ENCODE measurements at places on chromosomes 6 and 20.
A peak's percentile ranks its signal among the peaks of the same experiment; 100 is the strongest.

DNA sequence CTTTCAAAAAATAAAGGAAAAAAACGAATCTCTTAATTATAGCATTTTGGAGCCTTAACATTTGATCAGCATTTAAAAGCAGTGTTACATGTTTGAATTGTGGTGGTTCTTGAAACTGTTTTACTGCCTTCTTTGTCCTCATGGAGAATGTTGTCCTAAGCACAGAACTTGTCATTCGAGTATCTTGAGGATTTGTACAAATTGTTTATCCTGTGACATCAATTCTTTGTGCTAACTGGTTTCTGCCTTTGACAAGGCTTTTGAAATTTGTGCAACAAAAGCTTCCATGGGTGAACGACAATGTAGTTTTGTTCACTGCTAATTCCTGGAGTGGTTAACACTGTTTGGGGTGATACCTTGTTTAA, 130.8 kb downstream of the SCAF8 start:
- no peak for DNase-seq

DNA sequence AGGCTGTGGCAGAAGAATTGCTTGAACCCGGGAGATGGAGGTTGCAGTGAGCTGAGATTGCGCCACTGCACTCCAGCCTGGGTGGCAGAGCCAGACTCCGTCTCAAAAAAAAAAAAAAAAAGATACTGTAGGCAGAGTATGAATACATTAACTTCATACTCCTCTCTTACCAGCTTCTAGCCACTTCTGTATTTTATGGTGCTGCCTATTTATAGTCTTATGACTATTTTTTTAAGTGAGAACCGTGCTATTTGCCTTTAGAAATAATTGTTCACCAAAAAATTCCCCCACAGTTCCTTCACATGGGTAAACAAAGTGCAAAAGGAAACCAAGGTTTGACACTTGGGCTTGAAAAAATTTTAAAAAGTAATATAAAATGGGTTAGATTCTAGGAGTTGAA, 1.5 kb upstream of the SNRNP48 start:
- no peak for DNase-seq

- DNase-seq: no peak
These were observed 26.2 kb upstream of the HDAC2 start for GRCh38 chr6:113997116-113997515.

- no peak for DNase-seq
These were observed 77.9 kb downstream of the RFX6 start for GRCh38 chr6:116954938-116955337.

GRCh38 chr20:47770935-47771334, 14.3 kb downstream of the SULF2 start:
- no peak for DNase-seq

- no peak for DNase-seq
These were observed 9.0 kb upstream of the PRDM1 start for GRCh38 chr6:106077170-106077569.

DNA sequence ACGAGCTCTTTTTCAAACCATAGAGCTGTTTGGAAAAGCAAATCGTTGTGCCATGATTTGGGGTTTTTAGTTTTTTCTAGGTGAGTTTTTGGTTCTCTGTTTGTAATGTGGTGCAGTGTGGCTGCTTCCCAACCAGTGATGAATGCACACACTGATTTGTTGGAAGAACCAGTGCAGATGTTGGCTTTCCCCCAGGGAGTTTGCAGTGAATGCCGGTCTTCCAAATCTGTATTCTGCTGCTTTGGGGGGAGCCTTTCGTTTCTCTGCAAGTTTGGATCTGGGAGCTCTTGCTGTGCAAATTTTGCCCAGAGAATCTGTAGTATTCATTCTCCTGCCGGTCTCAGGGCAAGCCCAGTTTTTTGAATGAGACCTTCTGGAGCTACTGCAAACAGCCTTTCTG, 14.5 kb downstream of the HECA start:
- DNase-seq: no peak

DNA sequence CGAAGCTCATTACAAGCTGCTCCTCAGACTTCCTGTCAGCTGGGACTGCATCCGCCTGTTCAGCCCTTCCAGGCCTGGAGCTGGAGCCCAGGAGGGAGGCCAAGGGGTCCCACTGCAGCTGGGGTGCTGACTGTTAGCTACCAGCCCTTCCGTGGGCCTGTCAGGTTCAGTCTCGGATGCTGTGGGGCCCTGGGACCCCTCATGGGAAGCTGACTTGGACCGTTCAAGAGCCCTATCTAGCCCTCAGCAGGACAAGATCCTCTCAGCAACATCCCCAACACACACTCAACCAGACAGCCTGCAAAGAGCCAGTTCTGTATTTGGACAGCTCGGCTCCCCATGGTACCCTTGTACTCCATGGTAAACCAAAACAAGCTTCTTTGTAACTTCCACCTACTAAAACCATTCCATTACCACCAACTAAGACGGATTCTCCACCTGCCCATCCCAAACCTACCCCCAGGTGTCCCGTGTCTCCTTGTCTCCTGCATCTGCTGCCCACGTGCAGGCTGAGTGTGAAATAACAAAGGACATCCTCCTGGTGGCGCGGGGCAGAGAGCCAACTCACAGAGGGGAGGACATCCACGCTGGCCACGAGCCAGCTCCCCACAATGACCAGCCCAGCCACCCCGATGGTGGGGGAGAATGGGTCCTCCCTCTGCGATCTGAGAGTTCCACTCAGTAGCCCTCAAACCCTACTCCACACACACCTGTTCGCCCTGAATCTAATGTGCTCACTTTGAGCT, 111.2 kb downstream of the TAF4 start:
- DNase-seq: no peak

GRCh38 chr6:36516559-36516958, 30.7 kb downstream of the STK38 start:
- DNase-seq: no peak

GRCh38 chr20:62439218-62439617, 11.9 kb upstream of the RBBP8NL start:
- DNase-seq: no peak

DNA sequence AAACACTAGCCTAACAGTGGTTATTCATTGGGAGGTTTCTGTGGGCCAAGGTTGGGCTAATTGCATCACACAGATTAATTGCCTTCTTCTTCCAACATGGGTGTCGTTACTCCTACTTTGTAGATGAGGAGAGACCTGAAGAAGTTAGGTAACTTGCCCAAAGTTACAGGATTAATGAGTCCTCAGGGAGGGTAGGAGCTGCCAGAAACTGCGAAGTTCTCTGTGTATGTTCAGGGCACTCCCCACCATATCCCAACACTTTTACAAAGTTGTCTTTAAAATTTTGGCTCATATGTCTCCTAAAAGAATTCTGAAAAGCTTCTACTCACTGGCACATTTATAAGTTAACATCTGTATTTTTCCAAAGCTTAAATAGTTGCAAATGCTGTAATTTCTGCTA, 323.5 kb upstream of the HSF2 start:
- DNase-seq: no peak

GRCh38 chr20:5654557-5654956, 95.6 kb upstream of the SHLD1 start:
- DNase-seq: no peak

- DNase-seq: no peak
These were observed 24.7 kb upstream of the ELMO2 start for GRCh38 chr20:46430921-46431712.

DNA sequence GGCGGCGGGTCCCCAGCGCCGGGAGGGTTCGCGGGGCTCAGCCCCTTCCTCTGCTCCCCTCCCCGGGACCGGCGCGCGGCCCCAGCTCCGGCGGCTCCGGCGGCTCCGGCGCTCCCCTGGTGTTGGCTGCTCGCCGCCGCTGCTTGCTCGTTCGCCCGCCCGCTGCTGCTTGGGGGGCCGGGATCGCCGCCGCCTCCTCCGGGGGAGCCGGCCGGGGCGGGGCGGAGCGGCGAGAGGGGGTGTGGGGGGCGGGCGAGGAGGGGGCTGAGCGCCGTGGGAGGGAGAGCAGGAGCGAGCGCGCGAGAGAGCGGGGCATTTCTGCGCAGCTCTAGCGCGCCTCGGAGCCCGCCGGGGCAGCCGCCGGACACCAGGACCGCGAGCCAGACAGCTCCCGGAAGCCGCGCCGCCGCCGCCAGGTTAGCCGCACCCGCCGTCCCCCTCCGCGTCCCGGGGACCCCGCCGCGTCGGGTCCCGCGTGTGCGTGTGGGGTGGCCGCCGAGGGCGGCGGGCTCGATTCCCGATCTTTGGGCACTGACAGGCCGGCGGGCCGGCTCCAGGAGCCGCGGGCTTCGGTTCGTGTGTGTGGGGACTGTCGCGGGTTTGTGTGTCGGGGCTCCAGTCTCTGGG, 62.0 kb upstream of the EPB41L1 start:
- no peak for DNase-seq

DNA sequence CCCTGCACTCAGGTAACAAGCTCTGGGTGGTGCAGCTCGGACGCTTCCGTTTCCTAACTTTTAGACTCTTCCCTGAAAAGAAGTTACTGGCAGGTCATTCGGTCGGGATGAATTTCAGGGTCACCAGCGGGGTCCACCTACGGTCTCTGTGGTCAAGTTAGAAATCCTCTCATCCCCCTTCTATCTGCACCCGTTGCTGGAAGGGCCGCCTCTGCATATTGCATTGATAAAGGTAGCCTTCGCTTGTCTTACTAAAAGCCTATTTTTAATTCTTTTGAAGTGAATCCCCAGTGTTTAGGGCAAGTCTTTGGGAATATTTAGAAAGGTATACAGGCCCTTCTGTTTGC, 47.3 kb downstream of the LRRN4 start:
- no peak for DNase-seq

GRCh38 chr20:62219992-62220665, at the start of gene HRH3:
Gene HRH3, minus strand, starts transcription at chr20:62220278. Its CDS starts 308 bp downstream, at chr20:62219970.
- DNase-seq: peak; percentile 11

DNA sequence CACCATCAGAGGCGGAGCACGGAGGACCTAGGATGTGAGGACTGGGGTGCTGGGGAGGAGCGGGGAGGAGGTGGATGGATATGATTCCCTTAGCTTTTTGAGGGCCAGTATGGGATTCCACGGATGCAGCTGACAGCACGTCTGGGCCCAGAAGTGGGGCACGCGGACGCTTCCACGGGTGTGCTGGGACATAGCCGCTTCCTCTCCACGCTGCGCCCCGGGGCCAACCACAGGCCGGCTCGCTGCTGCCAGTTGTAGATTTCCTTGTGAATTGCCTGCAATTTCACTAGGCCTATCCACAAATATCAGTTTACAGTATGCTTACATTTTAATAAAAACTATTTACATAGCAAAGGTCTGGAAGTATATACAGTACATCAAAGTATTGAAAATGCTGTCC, 23.9 kb downstream of the PAX1 start:
- no peak for DNase-seq

GRCh38 chr20:22447447-22447778, 137.0 kb downstream of the FOXA2 start:
- DNase-seq: no peak

GRCh38 chr6:75275067-75275466, 9.5 kb downstream of the TMEM30A start:
- no peak for DNase-seq

- DNase-seq: no peak
These were observed 2.9 kb upstream of the RAMACL start for GRCh38 chr6:166589337-166589731.
